NCI-H187 (cell line): ENCODE measurements at places on chromosomes 2 and 18.

DNA sequence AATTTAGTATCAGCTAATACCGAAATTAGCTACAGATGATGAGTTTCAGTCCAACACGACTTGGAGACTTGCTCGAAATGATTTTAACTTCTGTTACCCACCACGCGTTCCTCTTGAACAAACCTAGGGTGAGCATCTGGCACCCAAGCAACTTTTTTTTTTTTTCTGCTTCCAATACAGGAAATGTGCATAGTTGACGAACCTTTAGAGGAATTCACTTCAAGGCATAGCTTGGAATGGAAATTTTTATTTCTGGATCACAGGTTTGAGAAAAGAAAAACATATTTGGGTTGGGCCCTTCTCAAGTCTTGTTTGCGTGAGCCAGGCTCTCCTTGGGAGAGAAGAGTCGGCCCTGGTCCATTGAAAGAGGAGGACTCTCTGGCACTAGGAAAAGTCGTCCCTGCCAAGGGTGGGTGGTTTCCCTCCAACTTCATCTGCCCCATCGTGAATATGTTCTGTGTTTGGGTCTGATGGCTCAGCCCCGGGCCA is 37.4 kb upstream of the RPL31 start:
- no peak for DNase-seq

- peak; percentile 81 for DNase-seq
Observed at GRCh38 chr2:10919771-10920621, 8.3 kb downstream of the KCNF1 start.

GRCh38 chr2:120438301-120439066 is 92.5 kb downstream of the INHBB start:
- DNase-seq: no peak

- DNase-seq: no peak
Observed at GRCh38 chr2:137252934-137253333, 487.6 kb downstream of the THSD7B start.

GRCh38 chr18:39746201-39746600 is 2180.6 kb upstream of the CELF4 start:
- DNase-seq: no peak

DNA sequence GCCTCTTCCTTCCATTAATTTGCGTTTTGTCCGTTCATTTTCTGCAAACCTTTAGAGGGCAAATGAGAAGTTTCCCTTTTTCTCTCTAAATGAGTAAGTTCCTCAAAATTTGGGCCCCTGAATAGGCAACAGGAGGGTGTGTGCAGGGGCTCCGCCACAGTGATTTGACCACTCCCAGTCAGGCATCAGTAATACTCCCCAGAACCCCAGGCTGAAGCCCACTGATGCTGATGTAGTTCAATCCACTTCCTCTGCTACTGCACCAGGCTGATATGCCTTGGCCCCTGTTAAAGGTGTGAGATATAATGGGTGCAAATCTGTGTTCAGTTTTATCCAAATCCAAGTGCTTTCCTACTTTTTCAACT is 1150.0 kb downstream of the RPIA start:
- DNase-seq: no peak

DNA sequence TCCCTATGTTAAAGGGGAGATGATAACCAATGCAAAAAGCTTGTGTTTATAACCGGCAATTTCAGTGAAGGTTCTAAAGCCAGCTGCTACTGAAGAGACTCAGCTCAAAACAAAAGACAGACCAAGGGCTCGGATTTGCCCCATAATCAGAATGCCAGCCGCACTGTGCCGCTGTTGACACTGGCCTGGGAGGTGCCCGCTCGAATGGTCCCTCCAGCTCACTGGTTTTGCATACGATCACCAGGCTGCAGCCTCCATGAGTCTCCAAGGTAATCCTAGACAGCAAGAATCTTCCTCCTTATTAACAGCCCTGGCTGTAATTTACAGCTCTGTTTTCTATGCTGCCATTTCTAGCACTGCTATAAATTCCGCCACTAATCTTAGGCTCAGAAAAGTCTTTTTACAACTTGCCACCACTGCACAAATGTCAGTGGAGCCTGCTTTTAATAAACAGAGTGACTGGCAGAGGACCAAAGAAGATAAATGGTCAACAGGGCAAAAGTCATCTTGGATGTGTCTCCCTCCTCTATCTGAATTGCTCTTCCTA is 155.7 kb upstream of the SH3BP4 start:
- DNase-seq: no peak

GRCh38 chr18:11820697-11821096 is 30.5 kb upstream of the CHMP1B start:
- DNase-seq: no peak

DNA sequence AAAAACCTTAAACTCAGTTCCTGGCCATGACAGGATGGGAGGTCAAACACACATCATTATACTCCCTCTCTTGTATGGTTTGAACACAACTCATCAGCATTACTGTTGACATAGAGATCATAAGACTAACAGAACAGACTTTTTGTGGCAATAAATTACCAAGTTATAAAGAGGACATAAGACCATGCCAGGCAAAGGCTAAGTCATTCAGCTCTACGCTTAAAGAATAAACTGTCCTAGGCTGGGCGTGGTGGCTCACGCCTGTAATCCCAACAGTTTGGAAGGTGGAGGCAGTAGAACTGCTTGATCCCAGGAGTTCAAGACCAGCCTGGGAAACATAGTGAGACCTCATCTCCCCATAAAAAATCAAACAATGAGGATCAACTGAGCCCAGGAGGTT is 16.4 kb downstream of the NLRC4 start:
- no peak for DNase-seq

- DNase-seq: no peak
Observed at GRCh38 chr2:69721022-69721421, 20.9 kb upstream of the ANXA4 start.

- DNase-seq: no peak
Observed at GRCh38 chr2:105866216-105867185, 121.8 kb downstream of the NCK2 start.

- DNase-seq: no peak
Observed at GRCh38 chr18:9712611-9713010, 4.5 kb downstream of the RAB31 start.

GRCh38 chr2:232927793-232928550 is 57.9 kb downstream of the SNORC start:
- DNase-seq: no peak
